ENCODE measurements at places on chromosomes 5 and 9. TPM values are rescaled to one million over a fixed set of nuclear protein-coding genes. Genes with fewer than 3 reads are reported as not detected.

Gene CDO1
- total RNA-seq = 0.44 TPM

Gene FBP2
- not detected for total RNA-seq

GRCh38 chr5:91059409-91059808 is 323.7 kb downstream of the ARRDC3 start:
- no peak for DNase-seq
- H3K4me3 ChIP-seq = no peak overlapping the region
- H3K27me3 ChIP-seq = no peaks in the 10 kb centered on the region
- no peaks in the 10 kb centered on the region for H3K36me3 ChIP-seq
- H3K27ac ChIP-seq = no peak overlapping the region
- H3K4me1 ChIP-seq = peaks cover 15% of the 10 kb centered on the region

GRCh38 chr9:92746567-92747458 is 17.8 kb downstream of the BICD2 start:
- H3K4me3 ChIP-seq = no peak overlapping the region
- H3K36me3 ChIP-seq = peaks cover 6% of the 10 kb centered on the region
- no peak for DNase-seq
- H3K4me1 ChIP-seq = peaks cover 20% of the 10 kb centered on the region

- H3K4me3 ChIP-seq = no peak overlapping the region
- no peak overlapping the region for H3K27ac ChIP-seq
- H3K27me3 ChIP-seq = no peaks in the 10 kb centered on the region
- no peaks in the 10 kb centered on the region for H3K4me1 ChIP-seq
- no peak for DNase-seq
These were observed 279.1 kb upstream of the EFNA5 start for GRCh38 chr5:107949688-107950341.

- H3K36me3 ChIP-seq = no peaks in the 10 kb centered on the region
- no peak for DNase-seq
- no peaks in the 10 kb centered on the region for H3K4me1 ChIP-seq
- H3K4me3 ChIP-seq = no peak overlapping the region
- no peak overlapping the region for H3K27ac ChIP-seq
- H3K27me3 ChIP-seq = peaks cover 14% of the 10 kb centered on the region
These were observed 123.7 kb downstream of the PSD2 start for GRCh38 chr5:139919308-139919707.

GRCh38 chr5:156974328-156974727 is 11.3 kb upstream of the TIMD4 start:
- no peaks in the 10 kb centered on the region for H3K36me3 ChIP-seq
- H3K4me3 ChIP-seq = no peak overlapping the region
- peaks cover 25% of the 10 kb centered on the region for H3K4me1 ChIP-seq
- DNase-seq = no peak
- H3K27me3 ChIP-seq = peaks cover 42% of the 10 kb centered on the region
- no peak overlapping the region for H3K27ac ChIP-seq

Data from MCF 10A (cell line).